ENCODE measurements at places on chromosomes 16 and 17.

DNA sequence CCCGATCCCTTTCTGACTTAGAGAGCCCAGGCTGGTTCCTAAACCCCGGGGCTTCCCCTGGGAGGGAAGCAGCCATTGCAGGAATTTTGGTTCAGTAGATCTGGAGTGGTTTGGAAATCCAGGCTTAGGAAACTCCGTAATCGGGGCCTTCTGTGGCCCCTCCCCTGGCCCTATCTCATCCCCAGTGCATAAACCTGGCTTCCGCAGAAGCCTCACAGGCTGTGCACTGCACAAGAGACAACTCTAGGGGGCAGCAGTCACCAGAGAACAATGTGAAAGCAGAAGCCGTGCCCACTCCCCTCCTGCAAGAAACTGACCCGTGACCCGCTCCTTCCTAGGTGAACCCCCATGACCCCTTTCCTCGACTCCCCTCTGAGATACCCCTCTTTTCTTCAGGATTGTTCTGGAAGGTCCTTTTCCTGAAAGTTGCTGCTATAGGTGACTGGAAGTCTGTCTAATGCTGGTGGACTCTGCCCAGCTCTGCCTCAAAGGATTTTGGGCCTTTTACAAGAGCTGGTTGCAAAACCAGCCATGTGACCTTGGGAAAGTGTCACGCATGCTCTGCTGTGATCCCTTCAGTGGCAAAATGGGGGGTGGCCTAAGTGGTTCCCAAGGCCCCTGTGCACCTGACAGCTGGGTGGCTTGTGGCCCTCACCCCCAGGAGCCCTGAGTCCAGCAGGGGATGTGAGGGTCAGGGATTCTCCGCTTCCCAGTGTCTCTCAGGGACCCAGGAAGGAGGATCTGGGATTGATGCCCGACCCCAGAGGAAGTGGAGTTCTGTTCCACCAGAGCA, 14.4 kb downstream of the GUCY2D start:
- no peak for DNase-seq

DNA sequence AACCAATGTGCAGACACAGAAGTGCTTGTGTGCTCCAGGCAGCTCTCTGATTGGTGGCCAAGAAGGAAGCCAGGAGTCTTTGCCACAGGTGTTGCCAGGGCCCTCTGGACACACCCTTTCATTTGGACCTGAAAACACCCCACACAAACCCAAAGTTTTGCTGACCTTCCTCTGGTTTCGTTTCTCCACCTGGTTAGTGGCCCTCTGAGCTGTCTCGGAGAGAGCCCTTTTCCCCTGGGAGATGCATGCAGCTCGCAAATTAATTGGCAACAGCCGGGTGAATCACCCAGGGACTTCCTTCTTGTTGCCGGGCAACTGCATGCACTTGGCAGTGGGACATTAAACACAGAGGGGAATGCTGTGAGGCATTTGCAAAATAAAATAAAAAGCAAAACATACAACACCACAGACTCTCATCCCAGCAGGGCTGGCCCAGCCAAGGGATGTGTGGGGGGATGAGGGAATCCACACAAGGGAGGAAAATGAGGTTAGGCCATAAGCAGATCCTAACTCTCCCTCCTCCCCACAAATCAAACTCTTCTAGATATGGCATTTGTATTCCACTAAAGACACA, 286.6 kb downstream of the SOX9 start:
- no peak for DNase-seq

DNA sequence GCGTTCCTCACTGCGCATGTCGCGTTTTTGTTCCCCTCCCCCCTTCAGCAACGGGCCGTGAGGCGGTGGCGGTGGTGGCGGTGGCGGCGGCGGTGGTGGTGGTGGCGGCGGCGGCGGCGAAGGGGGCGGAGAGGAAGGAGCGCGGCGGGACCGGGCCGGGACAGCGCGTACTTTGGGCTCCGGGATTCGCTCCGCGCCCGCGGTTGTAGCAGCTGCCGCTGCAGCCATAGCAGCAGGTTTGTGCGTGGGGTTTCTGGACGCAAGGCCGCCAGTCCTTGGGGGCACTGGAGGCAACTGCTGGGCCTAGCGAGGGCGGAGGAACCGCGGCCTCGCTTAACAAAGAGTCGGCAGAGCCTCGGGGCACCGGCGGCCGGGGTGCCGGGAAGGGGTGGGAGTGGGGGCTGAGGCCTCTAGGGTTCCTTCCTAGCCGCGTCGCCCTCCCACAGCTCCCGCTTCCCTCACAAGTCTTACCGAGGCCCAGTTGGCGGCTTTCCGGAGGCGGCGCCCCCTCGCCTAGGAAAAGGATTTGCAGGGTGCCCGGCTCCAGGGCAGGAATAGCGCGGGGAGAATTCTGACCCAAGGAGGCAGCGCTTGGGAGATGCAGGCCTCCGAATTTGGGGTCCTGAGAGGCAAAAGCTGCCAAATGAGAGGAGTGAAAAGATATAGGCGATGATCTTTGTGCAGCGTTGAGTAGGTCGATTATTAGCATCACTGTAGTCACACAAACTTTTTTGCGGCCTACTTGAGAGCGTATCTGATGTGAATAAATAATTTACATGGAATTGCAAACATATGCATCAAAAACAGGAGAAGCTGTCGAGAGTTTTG, at the start of gene DDX42:
TSS of gene DDX42 (plus strand) at position 30 of the 828 bp plus-strand sequence. CDS start 12,880 bp downstream, outside the sequence.
- DNase-seq = peak; percentile 86

- no peak for DNase-seq
These were observed 86.8 kb upstream of the SOX9 start for GRCh38 chr17:72034000-72034399.

DNA sequence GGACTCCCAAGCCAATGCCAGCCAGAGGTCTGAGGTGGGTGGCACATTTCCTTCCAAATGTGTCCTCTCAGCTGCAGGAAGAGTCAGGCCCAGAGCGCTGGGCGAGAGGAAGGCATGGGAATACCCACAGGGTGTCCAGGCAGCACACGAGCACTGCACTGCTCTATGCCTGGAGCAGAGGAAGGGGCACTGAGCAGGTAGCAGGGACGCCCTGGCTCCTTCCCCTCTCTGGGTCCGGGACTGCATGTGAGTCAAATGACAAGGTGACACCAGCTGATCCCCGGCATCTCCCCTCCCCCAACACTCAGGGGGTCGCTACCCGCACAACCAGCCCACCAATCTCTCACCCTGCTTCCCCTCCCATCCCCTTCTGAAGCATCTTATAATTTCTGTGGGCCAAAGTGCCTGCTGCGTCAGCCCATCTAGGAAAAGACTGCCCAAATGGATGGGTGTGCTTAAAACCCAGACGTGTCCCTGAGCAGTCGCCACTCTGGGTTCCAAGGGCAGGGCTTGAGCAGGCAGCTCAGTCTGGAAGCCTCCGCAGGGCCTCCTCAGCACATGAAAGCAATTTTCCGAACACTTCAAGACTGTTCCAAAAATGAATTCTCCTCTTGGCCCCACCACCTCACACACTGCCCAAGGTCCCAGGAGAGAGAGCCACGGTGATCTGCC, 12.0 kb upstream of the BCAR1 start:
- no peak for DNase-seq

All from activated CD4-positive, alpha-beta T cell treated with anti-CD3 and anti-CD28 coated beads for 1 hour (primary cell).